Sciatic nerve (tissue), 2 donors: ENCODE measurements at places on chromosomes 2 and 18.

GRCh38 chr2:45380131-45380836 is 230.8 kb downstream of the SRBD1 start:
- DNase-seq, result no peak

- DNase-seq, result no peak
Observed at GRCh38 chr2:179129574-179130238, 79.8 kb upstream of the CCDC141 start.

GRCh38 chr2:26325851-26326250 is 20.1 kb upstream of the SELENOI start:
- no peak for DNase-seq

- DNase-seq, result no peak
Observed at GRCh38 chr18:61209801-61210200, 123.4 kb upstream of the CDH20 start.

- DNase-seq, result no peak
Observed at GRCh38 chr2:196066291-196067087, 2.1 kb downstream of the DNAH7 start.

DNA sequence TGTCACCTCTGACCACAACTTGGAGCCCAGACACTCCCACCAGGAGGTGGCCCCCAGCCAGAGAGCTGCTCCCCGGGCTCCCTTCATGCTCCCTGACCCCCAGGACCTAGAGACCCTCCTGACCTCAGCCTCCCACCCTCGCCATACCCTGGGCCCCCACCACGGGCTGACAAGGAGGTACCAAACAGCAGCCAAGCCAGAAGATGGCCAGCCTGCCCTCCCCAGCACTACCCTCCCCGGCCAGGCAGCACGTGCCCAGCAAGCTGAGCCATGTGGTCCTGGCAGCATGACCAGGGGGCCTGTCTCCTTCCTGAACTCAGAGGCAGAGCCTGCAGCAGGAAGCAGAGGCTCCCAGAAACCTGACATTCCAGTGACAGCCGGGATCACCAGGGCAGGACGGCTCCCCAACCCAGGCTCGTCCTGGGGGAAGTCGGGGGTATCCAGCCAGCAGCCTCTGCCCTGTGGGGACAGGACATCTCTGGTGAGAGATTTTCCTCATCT is 69.4 kb upstream of the GPC1 start:
- DNase-seq, result no peak

DNA sequence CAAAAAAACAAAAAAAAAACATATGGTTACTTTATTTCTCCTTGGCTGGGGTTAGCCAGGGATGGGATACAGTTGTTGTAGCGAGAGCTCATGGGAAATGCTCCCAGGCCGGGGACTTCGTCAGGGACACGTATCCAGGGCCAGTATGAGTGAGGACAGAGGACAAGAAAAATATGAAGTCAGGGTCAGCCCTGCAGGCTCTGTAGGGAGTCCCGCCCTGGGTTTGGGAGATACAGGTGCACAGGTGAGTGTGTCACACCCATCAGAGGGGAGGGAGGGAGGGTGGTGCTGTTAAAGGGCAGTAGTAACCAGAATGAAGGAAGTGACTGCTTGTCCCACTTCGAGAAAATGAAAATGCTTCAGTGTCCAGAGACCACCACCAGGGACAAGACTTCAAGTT is 55.6 kb upstream of the RBM44 start:
- DNase-seq, result no peak
